ENCODE measurements at places on chromosomes 7 and 10. TPM values are rescaled to one million over a fixed set of nuclear protein-coding genes. Genes with fewer than 3 reads are reported as not detected.

- no peak for DNase-seq
Observed at GRCh38 chr7:23254051-23254681, 7.6 kb downstream of the GPNMB start.

DNA sequence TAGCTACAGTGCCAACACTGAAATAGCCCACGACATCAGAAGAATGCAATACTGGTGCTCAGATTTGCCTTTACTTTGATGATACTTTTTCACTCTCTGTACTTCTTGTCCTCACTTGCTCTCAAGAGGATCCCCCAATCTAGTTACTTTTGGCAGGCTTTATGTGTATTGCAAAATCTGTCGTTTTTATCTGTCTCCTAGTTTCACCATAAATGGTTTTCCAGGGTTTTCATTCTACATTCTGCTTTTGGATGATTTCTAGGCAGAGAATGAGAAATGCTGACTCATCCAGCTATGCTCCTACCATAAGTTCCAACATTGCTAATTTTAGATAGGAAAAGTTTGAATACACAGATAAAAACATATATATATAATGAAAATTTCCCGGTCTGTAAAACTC lies 659.5 kb upstream of the NRG3 start:
- no peak for DNase-seq

- no peak for DNase-seq
Observed at GRCh38 chr10:1625731-1626130, 111.6 kb downstream of the ADARB2 start.

SUGCT gene
- 1.3 TPM for total RNA-seq

GRCh38 chr10:100579261-100580090 lies 43.7 kb downstream of the HIF1AN start:
- no peak for DNase-seq

DNA sequence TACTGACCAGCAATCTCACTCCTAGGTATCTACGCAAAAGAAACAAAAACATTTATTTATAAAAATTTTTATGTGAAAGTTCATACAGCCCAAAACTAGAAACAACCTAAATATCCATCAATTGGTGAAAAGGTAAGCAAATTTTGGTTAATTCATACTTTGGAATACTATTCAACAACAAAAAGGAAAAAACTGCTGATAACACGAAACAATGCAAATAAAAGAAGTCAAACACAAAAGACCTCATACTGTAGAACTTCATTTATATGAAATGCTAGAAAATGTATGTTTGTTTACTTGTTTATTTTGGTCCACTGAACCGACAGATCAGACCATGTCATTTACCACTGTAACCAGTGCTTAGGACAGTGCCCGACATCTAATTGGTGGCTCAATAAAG lies 60.3 kb downstream of the USP6NL start:
- no peak for DNase-seq

MLLT10 gene
- total RNA-seq, result 30.1 TPM

GRCh38 chr10:24873281-24873683 lies 79.1 kb downstream of the PRTFDC1 start:
- DNase-seq, result no peak
